Glutamatergic neuron (in vitro differentiated cells): ENCODE measurements at places on chromosomes 5 and 9.

DNA sequence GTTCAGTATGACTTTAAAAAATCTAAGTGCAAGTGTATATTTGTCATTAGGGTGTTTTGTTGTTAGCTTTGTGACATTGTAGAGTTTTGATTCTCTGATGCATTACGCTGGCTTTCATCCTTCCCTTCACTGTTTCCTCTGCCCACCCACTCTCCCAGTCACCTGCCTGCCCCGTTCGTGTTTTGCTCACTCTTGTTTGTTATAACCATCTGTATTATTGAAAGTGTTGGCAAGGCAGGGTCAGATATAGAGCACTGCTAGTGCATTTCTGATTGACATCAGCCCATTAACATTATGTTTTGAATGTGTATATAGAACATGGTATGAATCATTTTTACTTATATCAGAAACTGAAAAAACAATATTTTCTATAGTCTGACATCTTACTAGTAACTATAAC lies 27.3 kb downstream of the SCGB3A1 start:
- H3K27me3 ChIP-seq = peaks cover 3% of the 10 kb centered on the region
- no peak for DNase-seq
- H3K4me1 ChIP-seq = no peaks in the 10 kb centered on the region
- H3K36me3 ChIP-seq = peaks cover 13% of the 10 kb centered on the region
- H3K27ac ChIP-seq = no peak overlapping the region

- H3K36me3 ChIP-seq = peaks cover 3% of the 10 kb centered on the region
- DNase-seq = no peak
- H3K4me1 ChIP-seq = peaks cover 4% of the 10 kb centered on the region
- H3K27ac ChIP-seq = no peak overlapping the region
- H3K27me3 ChIP-seq = peaks cover 9% of the 10 kb centered on the region
These were observed 52.7 kb downstream of the WNK2 start for GRCh38 chr9:93236541-93237206.

GRCh38 chr9:131838530-131839280 lies 98.8 kb upstream of the RAPGEF1 start:
- no peak overlapping the region for H3K4me3 ChIP-seq
- H3K27me3 ChIP-seq = peaks cover 12% of the 10 kb centered on the region
- H3K27ac ChIP-seq = no peak overlapping the region
- peak; percentile 32 for DNase-seq

- peaks cover 4% of the 10 kb centered on the region for H3K36me3 ChIP-seq
- peak overlapping the region; percentile 90 for H3K4me3 ChIP-seq
- peak overlapping the region; percentile 60 for H3K27ac ChIP-seq
- H3K4me1 ChIP-seq = peaks cover 6% of the 10 kb centered on the region
These were observed 1.3 kb downstream of the DENND1A start for GRCh38 chr9:123928533-123929176.
